ENCODE measurements at places on chromosomes 3 and 15. TPM values are rescaled to one million over a fixed set of nuclear protein-coding genes. Genes with fewer than 3 reads are reported as not detected.

The ZPLD1 gene
- not detected for total RNA-seq

The RASGRP1 gene
- 0.05 TPM for total RNA-seq

The RBP2 gene
- total RNA-seq: not detected

The CPNE9 gene
- total RNA-seq: not detected

The BFSP2 gene
- total RNA-seq: not detected

The FANCI gene
- 1.9 TPM for total RNA-seq

The TMIE gene
- not detected for total RNA-seq

The ARHGEF26 gene
- total RNA-seq: 5.8 TPM

The SLC6A1 gene
- not detected for total RNA-seq

The TICRR gene
- total RNA-seq: 0.69 TPM

The SEMA4B gene
- total RNA-seq: 14.7 TPM

The SLC22A13 gene
- total RNA-seq: not detected

The SEMA6D gene
- 3.7 TPM for total RNA-seq

The CLDN1 gene
- not detected for total RNA-seq

The CHP1 gene
- 164 TPM for total RNA-seq

The EFCC1 gene
- total RNA-seq: 0.06 TPM

The GOLGA8S gene
- 0.39 TPM for total RNA-seq

The KIF9 gene
- 2.1 TPM for total RNA-seq

The CLRN1 gene
- total RNA-seq: not detected

The SSUH2 gene
- not detected for total RNA-seq

The SLC4A7 gene
- total RNA-seq: 38.5 TPM

The SLC12A8 gene
- 2.6 TPM for total RNA-seq

The KLHL40 gene
- not detected for total RNA-seq

The CKMT1B gene
- total RNA-seq: not detected

The IL5RA gene
- not detected for total RNA-seq

The EHHADH gene
- total RNA-seq: 2.8 TPM

Data from cardiac ventricle fibroblast (primary cell).